ENCODE measurements at places on chromosomes 12 and 14. TPM values are rescaled to one million over a fixed set of nuclear protein-coding genes. Genes with fewer than 3 reads are reported as not detected.

DNA sequence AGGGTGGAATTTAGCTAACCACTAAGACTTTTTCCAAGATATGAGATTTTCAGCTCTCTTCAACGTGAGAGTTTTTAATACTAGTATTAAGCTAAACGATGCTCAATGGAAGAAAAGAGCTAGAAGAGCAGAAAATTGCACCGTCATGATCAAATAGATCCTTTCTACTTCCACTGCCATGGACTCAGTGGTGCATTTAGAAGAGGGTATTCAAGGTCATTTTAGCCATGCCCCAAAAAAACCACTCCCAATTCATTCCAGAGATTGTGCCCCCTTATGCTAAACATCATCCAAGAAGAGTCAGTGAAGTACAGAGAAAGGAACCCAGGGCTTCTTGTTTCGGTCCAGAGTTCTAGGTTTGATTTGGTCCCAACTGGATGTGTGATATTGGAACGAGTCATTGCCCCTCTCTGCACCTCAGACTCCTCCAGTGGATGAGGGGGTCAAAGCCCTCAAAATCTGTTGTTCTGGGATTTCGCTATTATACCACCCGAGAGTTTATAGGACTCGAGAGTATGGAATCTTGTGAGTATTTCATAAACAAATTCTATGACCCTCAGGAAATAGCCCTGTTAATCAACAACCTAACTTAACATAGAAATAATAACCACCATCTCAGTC is 55.2 kb downstream of the DAD1 start:
- DNase-seq: no peak

GRCh38 chr14:55533960-55534359 is 46.0 kb upstream of the KTN1 start:
- DNase-seq: no peak

- peak; percentile 27 for DNase-seq
These were observed 35.9 kb downstream of the TESC start for GRCh38 chr12:117063162-117063911.

- DNase-seq: no peak
These were observed 47.1 kb downstream of the NCOR2 start for GRCh38 chr12:124520265-124520701.

Gene AQP6
- polyA plus RNA-seq: not detected
